ENCODE measurements at places on chromosomes 5 and 9.

GRCh38 chr9:19934301-19934871 lies 145.5 kb upstream of the SLC24A2 start:
- no peak for DNase-seq

DNA sequence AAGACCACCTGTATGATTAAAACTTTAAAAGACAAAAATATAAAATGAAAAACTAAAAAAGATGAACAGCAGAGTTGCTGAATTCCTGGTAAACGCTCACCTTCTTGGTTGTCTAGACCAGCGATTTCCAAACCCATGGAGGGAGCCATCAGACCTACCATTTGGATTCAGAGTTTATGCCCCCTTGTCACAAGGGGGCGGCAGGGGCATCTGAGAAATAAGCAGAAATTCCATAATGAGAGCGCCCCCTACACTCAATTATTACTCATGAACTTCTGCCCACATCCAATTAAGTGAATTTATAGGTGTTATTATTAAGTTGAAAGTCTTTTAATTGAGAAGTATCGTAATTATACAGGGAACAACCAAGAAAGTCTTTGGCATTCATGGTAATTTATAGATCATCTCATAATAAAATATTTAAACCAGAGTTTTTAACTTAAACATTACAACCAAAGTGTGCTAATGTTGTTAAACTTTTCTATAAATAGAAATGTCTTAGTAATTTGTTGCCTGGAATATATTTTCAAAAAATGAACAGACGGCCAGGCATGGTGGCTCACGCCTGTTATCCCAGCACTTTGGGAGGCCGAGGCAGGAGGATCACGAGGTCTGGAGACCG lies 35.2 kb upstream of the SPATA31C2 start:
- DNase-seq = peak; percentile 2

- DNase-seq = peak; percentile 43
Measured at GRCh38 chr9:7976167-7976755, 176.7 kb upstream of the DMAC1 start.

- DNase-seq = no peak
Measured at GRCh38 chr5:35835796-35836742, 20.6 kb upstream of the IL7R start.

- DNase-seq = no peak
Measured at GRCh38 chr5:93722588-93722987, 18.8 kb downstream of the POU5F2 start.

GRCh38 chr9:122314165-122314564 lies 49.5 kb downstream of the MRRF start:
- no peak for DNase-seq

GRCh38 chr5:88298425-88298824 lies 29.8 kb upstream of the TMEM161B start:
- DNase-seq = no peak

- DNase-seq = no peak
Measured at GRCh38 chr5:90334741-90335140, 74.8 kb downstream of the CETN3 start.

- no peak for DNase-seq
Measured at GRCh38 chr9:133142684-133143622, 20.8 kb downstream of the GBGT1 start.

DNA sequence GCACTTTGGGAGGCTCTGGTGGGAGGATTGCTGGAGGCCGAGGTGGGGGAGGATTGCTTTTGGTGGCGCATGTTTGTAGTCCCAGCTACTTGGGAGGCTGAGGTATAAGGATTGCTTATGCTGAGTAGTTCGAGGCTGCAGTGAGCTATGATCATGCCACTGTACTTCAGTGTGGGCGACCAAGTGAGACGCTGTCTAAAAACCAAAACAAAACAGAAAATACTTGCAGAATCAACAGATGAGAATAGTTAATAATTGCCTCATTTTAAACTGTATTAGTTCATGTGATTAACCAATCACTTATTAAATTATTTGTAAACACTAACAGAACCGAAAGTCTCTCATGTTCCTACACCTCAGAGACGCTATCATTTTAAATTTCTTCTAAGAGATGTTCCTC lies 118.1 kb downstream of the CCDC171 start:
- no peak for DNase-seq

GRCh38 chr5:1130218-1130946 lies 18.5 kb upstream of the SLC12A7 start:
- no peak for DNase-seq

GRCh38 chr5:149024477-149024876 lies 38.4 kb downstream of the SH3TC2 start:
- no peak for DNase-seq

- no peak for DNase-seq
Measured at GRCh38 chr9:98554752-98555151, 154.0 kb downstream of the GABBR2 start.

DNA sequence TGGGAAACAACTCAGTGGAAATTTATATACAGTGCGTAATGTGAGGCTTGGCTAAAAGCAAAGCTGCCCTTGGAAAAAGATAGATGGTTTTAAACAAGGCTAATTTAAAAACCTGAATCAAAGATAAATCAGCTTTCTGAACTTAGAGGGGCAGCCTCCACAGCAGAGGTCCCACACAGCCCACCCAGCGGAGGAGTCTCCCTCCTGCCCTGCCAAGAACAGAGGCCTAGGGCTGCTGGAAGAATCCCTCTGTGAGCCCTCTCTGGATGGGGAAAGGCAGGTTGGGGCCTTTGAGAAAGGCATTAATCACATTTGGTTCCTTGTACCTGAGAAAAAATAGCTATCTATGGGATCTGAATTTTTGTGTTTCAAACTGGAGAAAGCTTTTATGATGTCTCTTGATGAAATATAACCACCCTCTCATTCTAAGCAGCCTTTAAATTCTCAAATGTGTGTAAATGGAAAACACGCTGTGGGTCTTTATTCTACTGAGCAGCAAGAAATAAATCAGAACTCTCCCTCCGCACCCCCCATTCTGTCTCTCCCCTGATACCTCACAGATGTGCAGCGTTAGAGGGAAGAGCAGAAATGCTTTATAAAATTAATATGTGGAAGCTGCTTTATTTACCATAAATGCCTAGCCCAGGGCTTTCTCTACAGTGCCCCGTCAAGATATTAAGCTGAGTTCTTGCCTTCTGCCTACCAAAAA lies 329.2 kb downstream of the EFNA5 start:
- no peak for DNase-seq

Data from stimulated activated CD4-positive, alpha-beta T cell treated with anti-CD3 and anti-CD28 coated beads, Interleukin-15, amount 100 ng/mL, for 48 hours (primary cell).